SHP77 treated with DMSO at 0.1 percent for 48 hours (cell line): ENCODE measurements at places on chromosomes 12 and 14.

GRCh38 chr12:111093428-111094142 is 173.2 kb upstream of the MYL2 start:
- no peak for DNase-seq

- DNase-seq: no peak
These were observed 1.0 kb downstream of the HIP1R start for GRCh38 chr12:122836027-122836921.

- peak; percentile 17 for DNase-seq
These were observed 1030.4 kb downstream of the TMEM121 start for GRCh38 chr14:106556665-106557289.

DNA sequence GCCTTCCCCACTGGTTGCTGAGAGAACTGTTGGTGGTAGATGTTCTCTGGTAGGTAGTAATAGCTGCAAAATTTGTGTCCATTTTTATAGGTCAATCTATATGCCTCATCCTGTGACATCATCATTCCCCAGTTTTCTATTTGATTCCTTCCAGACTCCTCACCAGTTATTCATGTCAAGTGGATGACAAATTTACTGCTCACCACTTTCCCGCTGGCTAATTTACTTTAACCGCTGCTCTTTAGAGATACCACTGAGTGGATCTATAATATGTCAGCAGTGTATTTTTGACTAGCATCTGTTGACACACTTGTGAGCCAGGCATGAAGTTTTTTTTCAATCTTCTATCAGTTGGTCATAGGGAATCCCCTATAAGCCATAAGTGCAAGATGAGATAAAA is 24.6 kb downstream of the GPR65 start:
- no peak for DNase-seq

GRCh38 chr12:86134561-86134960 is 121.6 kb downstream of the MGAT4C start:
- DNase-seq: no peak

- DNase-seq: no peak
These were observed 125.3 kb downstream of the ETV6 start for GRCh38 chr12:11774821-11775220.

GRCh38 chr14:52790756-52791222 is 618 bp downstream of the GNPNAT1 start:
- DNase-seq: no peak

DNA sequence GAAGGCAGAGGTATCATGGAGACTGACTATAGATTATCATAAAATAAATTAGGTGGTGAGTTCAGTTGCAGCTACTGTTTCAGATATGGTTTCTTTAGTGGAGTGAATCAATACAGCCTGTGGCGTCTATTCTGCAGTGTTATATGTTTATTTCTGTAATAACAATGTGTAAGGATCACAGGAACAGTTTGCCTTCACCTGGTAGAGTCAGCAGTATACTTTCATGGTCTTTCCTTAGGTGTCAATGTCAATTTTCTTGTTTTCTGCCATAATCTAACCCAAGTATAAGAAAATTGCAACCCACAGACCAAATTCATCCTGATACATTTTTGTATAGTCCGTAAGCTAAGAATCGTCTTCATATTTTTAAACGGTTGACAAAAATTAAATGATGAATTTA is 140.4 kb upstream of the ATF7IP start:
- no peak for DNase-seq

GRCh38 chr12:65929641-65930040 is 105.4 kb downstream of the HMGA2 start:
- no peak for DNase-seq

DNA sequence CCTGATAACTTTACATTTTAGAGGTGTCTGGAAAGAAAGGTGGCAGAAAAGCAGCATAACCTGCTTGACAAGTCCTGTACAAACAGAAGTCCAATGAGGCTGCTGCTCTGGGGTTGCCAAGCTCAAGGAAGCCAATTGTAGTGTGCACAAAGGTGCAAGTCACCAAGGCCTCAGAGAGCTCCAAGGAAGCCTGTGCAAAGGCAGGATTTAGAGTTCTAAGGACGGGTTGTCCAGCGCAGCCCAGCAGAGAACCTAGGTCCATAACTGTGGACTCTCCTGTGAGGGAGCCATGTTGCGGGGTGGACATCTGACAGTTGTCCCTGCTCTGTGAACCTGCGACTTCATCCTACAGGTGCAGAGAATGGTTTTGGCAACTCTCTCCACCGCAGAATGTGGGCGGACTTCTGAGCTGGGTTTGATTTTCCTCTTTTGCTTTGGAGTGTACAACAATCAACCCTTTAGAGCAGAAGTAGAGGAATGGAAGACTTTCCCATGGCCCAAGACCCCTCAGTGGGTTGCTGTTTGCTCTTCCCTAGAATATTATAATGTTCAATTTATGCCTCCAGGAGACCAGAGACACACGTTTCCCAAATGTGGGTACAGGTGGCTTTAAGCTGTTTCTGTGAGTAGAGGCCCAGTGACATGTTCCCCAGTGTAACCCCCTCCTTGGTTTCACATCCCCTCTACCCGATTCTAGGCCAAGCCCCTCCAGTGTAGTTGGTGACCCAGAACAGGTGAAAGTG is 81.0 kb downstream of the ETV6 start:
- DNase-seq: no peak

DNA sequence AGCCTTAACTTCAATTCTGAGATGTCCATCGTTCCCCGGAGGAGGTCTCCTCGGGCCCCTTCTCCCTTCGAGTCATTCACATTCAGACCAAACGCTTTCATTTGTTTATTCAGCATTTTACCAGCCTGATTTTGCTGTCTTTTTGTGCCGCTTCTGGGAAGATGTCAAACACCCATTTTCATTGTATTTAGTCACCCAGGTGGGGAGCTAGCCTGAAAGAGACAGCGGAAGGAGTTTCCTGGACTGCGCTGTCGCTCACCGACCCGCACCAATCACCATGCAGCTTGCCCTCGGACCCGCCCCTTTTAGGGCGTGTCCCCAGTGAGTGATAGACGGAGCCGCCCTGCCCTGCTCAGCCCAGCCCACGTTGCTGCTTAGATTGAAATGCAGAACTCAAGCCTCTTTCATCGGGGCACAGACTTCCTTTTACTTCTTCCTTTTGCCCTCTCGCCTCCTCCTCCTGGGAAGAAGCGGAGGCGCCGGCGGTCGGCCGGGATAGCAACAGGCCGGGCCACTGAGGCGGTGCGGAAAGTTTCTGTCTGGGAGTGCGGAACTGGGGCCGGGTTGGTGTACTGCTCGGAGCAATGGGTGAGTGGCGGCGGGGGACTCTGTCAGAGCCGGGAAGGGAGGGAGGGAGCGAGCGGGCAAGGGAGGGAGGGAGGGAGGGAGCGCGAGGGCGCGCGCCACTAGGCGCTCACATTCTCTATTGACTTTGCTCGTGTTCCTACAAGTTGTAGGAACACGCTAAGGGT is at the start of gene PAX9:
TSS of gene PAX9 (plus strand) at position 355 of the 752 bp plus-strand sequence. CDS start at position 585, 230 bp downstream.
- DNase-seq: peak; percentile 98

DNA sequence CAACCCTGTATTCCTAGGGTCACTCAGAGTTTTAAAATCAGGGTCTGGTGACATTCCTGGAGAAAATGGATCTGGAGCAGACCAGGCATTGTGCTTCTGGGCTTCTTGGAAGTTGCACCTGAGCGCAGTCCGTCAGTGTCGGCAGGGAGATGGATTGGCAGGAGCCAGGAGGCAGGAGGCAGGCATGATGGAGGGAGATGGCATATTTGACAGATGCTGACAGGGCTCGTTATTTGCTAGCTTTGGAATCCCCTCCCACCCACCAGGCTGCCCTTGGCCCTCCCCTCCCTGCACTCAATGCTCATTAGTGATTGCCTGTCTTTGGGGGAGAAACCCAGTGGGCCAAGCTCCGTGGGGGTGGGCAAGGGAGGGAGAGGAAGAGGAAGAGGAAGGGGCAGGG is 4.7 kb downstream of the CISTR start:
- no peak for DNase-seq

DNA sequence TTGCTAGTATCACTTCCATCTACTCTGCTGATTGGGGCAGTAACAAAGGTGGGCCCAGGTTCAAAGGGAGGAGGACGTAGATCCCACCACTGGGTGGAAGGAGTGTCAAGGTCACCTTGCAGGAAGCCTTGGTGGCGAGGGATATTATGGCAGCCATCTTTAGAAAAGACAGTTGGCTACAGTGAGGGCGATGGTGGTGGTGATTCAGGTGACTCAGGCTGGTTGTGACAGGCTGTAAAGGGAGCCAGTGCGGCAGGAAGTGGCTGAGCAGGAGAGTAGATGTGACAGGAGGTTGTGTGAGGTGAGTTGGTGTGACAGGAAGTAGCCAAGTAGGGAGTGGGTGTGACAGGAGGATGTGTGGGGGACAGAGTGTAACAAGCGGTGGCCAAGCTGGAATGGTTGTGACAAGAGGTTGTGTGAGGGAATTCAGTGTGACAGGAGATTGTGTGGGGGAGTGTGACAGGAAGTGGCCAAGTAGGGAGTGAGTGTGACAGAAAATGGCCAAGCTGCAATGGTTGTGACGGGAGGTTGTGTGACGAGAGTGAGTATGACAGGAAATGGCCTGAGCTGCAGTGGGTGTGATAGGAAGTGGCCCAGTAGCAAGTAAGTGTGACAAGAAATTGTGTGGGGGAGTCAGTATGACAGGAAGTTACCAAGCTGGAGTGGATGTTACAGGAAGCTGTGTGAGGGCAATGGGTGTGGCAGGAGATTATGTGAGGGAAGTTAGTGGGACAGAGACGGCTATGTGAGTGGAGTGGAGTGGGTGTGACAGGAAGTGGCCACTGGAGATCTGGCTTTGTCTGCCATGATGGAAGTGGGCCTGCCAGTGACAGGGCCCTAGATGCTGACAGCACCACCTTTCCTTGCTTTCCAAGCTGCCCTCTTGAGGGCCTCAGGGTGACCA is 136.5 kb upstream of the MYL2 start:
- no peak for DNase-seq

DNA sequence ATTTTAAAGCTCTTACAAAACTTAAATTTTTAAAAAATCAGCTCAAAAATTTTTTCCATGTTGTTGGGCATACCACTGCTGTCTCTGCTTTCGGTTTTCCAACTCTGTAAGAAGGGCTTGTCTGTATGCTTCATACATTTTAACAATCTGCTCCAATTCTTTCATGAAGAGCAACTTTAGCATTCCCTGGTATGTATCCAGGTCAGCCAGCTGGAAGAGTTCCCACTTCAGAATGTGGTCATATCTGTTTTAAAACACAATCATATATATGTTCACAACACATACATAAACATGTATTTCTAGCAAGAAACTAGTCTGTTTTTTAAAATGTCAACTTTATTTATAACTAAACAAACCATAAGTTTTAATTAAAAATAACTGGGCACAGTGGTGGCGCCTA is 33.0 kb downstream of the SAV1 start:
- no peak for DNase-seq

- no peak for DNase-seq
These were observed 3.1 kb upstream of the WDR89 start for GRCh38 chr14:63644741-63645140.

DNA sequence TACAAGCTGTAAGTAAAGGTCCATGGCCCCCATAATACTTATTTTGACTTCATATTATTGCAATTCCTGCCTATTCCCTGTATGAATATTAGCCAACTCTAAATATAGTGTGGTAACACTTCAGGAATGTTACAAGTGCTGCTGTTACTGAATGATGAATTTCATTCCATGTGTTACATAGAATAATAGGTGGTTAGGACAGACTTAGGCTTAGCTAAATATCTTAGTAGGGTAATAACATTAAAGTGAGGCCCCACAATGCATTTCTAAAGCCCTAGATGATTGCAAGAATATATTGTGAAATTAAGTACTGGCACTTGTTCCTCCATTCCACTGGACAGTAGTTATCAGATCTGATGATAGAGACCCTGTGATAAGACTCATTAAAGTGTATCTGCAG is 182.7 kb downstream of the PCNX1 start:
- DNase-seq: no peak

DNA sequence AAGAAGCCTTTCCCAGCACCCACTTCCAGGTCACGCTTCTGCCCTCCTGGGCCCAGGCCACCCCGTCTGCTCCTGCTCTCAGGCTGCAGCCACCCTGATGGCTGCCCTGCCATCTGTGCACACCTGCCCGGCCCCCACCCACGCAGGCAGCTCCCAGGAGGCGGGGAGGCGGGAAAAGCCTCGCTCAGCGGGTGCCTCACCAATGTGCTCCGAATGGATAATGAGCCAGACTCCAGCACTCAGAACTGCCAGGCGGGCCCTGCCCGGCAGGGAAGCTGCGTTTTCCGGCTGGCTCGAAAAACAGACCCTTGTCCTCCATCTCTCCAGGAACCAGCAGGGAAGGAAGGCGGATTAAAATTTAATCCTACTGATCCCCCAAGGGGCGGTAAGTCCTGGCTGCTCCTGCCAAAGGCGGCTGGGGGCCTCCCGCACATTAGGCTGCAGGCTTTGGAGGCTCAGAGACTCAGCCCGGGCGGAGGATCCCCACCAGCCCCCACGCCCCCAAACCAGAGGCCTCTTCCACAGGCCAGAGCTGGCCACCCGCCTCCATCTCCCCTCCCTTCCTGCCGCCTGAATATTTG is 104.0 kb downstream of the NCOR2 start:
- no peak for DNase-seq

GRCh38 chr14:35161231-35161630 is 38.9 kb downstream of the PRORP start:
- DNase-seq: no peak

DNA sequence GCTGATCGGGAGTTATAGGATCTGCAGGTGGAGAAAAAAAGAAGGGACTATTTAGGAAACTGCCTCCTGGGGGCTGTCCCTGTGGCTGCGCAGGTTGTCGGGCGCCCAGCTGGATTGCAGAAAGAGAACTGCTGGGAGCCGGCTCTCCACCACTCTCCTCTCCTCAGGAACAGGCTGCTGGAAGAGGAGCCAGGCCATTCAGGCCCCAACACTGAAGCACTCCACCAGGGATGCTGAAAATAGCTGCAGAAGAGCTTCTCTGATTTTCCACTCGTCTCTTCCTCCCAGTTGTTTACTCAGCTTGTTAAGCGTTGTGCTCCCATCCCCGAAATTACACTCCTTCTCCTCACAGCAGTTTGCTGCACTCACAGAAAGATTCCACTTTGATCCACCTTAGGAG is 347.3 kb downstream of the GLT1D1 start:
- no peak for DNase-seq

DNA sequence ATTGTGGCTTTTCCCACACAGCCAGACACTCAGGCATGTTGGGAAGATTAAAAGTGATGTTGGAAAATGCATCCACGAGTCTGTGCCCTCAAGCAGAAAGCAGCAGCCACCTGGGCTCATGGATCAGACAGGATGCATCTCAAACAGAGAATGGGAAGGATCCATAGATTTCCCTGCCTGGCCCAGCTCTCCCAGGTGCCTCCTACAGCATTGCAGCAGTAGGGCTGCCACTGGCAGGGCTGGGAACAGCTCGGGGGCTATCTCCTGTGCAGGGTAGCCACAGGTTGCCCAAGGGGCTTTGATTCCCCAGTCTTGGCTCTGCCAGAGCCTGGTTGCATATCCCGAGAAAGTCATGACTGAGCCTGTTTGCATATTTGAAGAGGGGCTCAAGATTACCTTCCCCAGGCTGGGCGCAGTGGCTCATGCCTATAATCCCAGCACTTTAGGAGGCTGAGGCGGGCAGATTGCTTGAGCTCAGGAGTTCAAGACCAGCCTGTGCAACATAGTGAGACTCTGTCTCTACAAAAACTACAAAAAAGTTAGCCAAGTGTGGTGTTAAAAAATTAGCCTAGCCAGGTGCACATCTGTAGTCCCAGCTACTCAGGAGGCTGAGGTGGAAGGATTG is 19.5 kb downstream of the C14orf132 start:
- DNase-seq: no peak

- DNase-seq: no peak
These were observed 23.6 kb upstream of the FAM181A start for GRCh38 chr14:93903342-93904184.
